Right lung (tissue), 10 donors: ENCODE measurements at places on chromosomes 16 and 17.

DNA sequence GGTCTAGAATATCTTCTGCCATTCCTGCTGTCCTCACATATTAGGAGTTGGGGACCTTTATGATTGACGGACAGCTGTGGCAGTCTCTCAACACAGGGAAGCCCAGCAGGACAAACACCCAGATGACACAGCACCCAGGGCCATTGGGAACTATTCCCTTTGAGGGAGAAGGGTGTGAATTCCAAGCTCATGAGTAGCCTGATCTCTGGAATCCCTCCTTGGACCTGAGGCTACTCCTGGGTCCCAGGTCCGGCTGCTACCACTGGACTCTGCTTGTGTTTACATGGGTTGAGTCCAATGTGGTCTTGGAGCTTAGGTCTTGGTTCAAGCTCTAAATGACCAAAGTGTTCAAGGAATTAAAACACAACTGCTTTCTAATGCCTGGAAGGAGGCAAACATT, 78.9 kb downstream of the SLC6A2 start:
- no peak for DNase-seq

DNA sequence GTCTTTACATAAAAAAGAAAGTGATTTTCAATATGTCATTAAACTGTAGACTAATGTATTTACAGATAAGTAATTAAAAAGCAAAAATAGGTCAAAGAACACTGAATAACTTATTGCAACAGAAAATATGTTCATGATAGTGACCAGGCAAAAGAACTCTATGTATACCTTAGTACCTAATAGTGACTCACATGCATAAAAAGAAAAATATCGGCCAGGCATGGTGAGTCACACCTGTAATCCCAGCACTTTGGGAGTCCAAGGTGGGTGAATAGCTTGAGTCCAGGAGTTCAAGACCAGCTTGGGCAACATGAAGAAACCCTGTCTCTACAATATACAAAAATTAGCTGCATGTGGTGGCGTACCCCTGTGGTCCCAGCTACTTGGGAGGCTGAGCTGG, 33.0 kb upstream of the TOM1L1 start:
- no peak for DNase-seq

DNA sequence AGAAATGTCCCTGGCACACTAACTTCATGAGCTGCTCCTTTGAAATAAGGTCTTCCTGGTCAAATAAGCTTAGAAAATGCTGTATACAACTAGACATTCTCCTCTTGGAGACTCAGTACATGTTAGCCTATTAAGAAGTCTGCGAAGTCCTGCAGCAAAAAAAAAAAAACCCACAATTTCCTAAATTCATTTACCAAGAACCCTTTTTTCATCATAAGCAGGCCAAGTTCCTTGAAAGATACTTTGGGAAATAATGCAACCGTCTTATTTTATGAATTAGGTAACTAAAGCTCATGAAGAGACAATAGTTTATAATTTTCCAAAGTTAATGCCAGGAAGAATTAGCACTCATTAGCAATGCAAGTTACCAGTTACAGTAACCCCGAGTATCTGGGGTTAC, 49.0 kb upstream of the HAS3 start:
- no peak for DNase-seq

DNA sequence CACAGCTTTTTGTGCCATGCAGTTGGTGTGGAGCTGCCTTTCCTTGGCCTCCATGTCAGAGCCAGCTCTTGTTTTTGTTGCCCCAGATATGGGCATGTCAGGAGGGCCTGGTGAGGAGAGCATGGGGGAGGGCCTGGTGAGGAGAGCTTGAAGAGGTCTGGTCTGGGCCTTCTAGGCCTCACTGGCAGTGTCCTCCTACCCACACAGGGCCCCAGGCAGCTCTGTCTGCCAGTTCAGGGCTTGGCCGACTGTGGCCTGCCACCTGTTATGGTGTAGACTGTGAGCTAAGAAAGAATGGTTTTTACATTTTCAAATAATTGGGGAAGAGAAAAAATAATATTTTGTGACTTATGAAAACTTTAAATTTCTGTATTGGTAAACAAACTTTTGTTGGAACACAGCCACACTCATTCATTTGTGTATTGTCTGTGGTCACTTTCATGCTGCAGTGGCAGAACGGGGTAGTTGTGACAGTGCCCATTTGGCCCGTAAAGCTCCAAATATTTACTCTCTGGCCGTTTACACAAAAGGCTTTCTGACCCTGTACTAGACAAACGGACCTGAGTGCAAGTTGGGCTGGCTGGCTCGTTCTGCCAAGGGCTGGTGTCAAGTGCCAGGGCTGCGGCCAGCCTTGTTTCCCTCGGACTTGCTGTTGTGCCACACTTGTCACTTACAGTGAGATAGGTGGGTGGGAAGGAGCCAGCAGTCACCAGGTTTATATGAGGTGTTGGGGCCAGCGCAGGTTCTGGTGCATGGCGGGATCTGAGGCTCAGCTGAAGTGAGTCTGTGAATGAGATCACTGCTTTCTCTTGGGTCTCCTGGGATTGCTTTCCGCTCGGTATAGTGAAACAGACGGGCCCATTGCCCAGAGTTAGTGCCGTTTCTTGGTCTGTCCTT, 18.2 kb downstream of the PGS1 start:
- no peak for DNase-seq

DNA sequence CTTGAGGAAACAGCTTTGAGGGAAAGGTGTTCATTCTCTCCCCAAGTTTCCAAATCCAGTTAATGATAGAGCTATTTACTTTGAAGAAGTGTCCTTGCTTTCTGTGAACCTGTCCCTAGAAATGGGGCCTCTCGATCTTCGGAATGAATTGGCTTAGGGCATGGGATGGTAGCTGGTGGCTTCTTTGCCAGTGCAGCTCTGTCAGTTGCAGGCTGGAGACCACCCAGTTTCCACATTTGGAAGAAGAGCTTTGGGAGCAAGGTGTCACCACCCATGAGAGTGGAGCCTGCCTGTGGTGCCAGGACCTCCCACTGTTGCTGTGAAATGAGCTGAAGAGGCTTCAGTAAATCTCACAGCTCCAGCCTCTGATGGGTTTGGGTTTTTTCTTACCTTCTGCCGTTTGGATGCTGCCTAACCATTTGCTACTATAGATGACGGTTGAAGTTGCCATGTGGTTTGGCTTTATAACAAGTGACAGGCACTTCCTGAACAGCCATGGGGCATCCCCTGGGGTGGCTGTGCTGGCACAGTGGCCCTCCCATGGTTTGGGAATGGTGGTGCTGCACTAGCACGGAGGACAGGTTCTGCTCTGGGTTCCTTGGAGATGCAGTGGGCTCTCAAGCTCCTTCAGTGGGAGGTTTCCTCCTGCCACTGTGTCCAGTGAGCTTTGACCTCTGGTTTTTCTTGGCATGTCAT, 19.5 kb upstream of the SLC5A10 start:
- DNase-seq = no peak

DNA sequence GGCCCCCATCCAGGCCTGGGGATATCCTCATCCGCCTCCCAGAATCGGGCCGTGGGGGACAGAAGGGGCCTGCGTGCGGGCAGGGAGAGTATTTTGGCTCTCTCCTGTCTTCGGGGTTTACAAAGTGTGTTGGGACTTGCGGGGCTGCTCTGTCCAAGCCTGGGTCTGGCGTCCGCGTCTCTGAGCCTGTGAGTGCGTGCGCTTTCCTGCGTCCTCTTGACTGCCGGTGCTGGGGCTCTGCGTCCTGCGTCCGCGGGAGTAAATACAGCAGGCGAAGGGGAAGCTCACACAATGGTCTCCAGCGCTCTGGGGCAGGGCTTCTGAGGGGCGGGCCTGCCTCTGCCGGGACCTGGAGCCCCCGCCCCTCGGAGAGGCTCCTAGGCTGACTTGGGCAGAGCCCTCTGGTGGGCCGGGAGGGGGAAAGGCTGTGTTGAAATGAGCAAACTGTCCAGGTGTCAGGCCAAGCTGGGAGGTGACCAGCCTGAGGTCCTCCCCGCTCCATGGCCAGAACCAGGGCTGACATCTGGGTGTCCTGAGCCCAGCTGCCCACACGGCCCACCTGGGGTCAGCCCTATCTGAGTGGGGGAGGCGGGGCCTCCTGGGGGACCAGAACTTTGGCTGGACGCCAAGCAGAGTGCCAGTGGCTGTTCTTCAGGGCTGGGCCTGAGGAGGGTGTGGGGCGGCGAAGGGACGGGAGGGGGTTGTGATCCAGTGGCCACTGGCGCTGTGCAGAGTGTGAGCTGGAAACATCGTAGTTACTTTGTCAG, 233.6 kb downstream of the SEC14L1 start:
- peak; percentile 84 for DNase-seq

GRCh38 chr17:28043296-28043695, 819 bp downstream of the NLK start:
- DNase-seq = no peak

DNA sequence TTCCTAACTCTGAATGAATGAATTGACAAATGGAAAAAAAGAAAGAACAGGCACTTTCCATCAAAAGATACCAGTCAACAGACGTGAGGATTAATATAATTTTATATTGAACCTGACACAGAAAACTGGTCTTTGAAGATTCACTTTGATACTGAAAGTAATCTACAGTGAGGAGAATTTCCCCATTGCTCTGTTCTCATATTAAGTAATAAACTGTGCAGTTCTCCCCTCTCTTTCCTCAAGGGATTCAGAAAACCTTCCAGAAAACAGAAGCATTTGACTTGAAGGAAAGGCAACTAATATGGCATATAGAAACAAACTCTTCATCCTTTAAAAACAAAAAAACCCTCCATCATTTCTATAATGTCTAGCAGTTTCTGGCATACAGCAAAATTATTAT, 2.2 kb downstream of the TEX2 start:
- DNase-seq = no peak

GRCh38 chr17:5438716-5439445, at the start of gene C1QBP:
C1QBP (minus strand) TSS chr17:5439155; CDS start chr17:5439073, 82 bp downstream.
- peak; percentile 90 for DNase-seq

DNA sequence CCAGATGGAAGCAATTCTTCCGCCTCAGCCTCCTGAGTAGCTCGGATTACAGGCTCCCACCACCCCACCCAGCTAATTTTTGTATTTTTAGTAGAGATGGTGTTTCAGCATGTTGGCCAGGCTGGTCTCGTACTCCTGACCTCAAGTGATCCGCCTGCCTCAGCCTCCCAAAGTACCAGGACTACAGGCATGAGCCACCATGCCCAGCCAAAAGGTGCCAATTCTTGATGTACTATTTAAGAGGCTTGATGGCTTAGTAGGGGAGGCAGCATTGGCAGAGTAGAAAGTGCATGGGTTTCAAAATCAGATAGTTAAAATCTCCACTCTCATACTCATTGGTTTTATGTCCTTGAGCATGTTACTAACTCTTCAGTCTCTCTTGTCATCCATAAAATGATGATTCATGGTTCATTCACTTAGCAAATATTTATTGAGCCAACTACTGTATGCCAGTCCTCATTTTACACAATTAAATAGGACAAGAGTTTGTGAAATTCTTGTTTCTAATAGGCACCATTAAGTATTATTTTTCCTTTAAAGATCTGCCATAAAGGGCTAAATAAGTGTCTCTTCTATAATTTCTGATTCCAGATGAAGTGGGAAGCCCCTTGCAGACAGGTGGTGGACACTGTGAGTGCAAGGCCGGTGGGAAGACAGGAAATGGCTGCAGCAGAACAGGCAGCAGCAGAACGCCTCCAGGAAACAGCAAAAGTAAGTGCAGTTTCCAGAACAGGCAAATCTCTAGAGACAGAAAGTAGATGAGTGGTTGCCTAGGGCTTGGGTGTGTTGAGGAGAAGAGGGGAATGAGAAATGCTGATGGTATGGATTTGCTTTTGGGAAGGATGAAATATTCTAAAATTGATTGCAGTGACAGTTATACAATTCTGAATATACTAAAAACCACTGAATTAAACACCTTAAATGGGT, 8.2 kb upstream of the RPL27 start:
- no peak for DNase-seq

DNA sequence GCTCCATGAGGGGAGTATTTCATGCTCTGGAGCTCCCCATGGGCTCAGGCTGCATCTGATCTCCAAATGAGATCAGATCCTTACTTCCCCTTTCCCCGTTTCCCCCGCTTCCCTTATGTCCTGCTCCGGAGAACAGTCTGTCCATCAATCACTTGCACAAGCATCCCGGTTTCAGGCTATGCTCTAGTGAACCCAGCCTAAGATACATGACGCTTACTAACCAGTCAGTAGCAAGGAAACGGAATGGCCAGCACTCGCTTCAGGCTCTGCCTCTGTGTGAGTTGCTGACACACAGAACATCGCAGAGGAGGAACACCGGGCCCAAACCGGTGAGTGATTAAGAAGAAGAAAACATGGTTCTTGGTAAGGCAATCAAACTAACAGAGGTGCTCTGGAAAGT, 9.4 kb upstream of the ATP5MC1 start:
- no peak for DNase-seq

DNA sequence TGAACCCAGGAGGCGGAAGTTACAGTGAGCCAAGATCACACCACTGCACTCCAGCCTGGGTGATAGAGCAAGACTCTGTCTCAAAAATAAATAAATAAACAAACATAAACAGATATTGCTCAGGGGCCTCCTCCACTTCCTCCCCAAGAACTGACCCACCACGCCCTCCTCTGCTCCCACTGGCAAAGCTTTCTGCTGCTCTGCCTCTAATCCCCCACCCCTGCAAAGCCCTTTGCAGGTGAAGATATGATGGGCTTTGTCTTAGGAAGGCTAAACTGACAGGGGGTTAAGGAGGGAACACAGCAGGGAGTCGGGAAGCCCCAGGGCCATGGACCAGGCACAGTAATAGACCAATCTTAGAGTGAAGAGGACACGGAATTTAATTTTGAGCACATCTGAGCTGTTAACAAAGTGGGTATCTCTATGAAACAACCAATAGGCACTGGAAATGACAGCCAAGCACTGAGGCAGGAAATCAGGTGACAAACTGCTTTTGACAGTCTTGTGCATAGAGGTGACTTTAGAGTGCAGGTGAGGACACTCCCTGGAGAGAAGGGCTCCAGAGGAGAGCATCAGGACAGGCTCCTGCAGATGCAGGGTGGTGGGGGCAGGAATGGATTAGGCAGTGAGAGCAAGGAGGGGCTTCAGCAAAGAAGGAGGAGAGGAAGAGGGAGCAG, 6.4 kb upstream of the CD300LD start:
- no peak for DNase-seq

GRCh38 chr16:8569650-8570346, 20.5 kb downstream of the TMEM114 start:
- no peak for DNase-seq

- DNase-seq = no peak
Observed at GRCh38 chr16:50285406-50286003, 19.2 kb downstream of the ADCY7 start.

DNA sequence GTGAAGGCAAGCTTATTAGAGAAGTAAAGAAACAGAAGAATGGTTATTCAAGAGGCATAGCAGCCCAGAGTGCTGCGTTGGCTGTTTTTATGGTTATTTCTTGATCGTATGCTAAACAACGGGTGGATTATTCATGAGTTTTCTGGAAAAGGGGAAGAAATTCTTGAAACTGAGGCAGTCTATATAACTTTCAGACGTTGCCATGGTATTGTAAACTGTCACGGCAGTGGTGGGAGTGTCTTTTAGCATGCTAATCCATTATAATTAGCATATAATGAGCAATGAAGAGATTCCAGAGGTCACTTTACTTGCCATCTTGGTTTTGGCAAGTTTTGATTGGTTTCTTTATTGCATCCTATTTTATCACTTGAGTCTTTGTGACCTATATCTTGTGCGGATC, 17.4 kb upstream of the MILR1 start:
- no peak for DNase-seq
